Smooth muscle cell of the pulmonary artery (primary cell): ENCODE measurements at places on chromosomes 2 and 18. TPM values are rescaled to one million over a fixed set of nuclear protein-coding genes. Genes with fewer than 3 reads are reported as not detected.

Gene CYP27C1
- under 0.01 and 0.13 TPM in 2 replicates for total RNA-seq

Gene SLC5A7
- total RNA-seq: not detected in 2 replicates

Gene RAX
- total RNA-seq: not detected in 2 replicates

Gene E2F6
- 8.5 and 10.1 TPM in 2 replicates for total RNA-seq

Gene STON1
- 24.5 and 35.6 TPM in 2 replicates for total RNA-seq

Gene SLC35F6
- total RNA-seq: 30.0 and 37.6 TPM in 2 replicates

Gene DGUOK
- total RNA-seq: 43.9 and 50.7 TPM in 2 replicates

Gene SERPINB2
- total RNA-seq: 0.50 and 14.4 TPM in 2 replicates
